Activated naive CD8-positive, alpha-beta T cell treated with anti-CD3 and anti-CD28 coated beads, Interleukin-2, amount 50 U/mL, for 24 hours (primary cell): ENCODE measurements at places on chromosomes 12 and 14.

- no peaks in the 10 kb centered on the region for H3K36me3 ChIP-seq
- no peaks in the 10 kb centered on the region for H3K4me1 ChIP-seq
- no peaks in the 10 kb centered on the region for H3K27me3 ChIP-seq
- no peak overlapping the region for H3K27ac ChIP-seq
Observed at GRCh38 chr12:83932011-83932410, 980.6 kb downstream of the SLC6A15 start.

DNA sequence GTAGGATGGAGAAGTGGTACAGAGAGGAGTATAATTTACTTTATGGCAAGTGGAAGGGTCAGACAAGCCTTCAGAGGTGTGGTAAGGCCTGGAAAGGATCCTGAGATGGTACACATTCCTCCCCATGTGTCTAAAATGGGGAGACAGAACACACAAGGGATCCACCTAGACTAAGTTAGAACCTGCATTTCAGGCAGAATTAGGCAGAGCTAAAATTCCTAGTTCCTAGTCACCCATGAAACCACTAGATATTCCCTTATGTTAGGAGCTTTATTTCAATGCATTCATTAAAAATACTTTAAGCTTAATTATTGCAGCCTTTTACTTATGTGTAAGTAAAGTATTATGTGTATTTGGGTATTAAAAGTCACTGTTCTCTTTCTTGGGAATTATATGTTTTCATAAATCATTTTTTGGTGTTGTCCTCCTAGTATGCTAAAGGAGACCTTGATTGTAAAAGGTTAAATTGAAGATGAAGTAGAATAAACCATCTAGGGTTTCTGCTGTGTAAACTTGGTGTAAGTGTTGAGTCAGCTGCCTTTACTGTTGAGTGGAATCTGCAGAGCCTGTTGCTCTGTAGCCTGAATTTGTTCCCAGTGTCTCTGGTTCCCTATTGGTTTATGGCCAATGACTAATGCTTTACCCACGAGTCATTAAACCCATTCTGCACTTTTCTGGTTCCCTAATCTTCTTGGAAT lies 423.2 kb downstream of the ATP23 start:
- no peaks in the 10 kb centered on the region for H3K4me1 ChIP-seq
- H3K27ac ChIP-seq, result no peak overlapping the region
- no peaks in the 10 kb centered on the region for H3K27me3 ChIP-seq
- no peak overlapping the region for H3K4me3 ChIP-seq

DNA sequence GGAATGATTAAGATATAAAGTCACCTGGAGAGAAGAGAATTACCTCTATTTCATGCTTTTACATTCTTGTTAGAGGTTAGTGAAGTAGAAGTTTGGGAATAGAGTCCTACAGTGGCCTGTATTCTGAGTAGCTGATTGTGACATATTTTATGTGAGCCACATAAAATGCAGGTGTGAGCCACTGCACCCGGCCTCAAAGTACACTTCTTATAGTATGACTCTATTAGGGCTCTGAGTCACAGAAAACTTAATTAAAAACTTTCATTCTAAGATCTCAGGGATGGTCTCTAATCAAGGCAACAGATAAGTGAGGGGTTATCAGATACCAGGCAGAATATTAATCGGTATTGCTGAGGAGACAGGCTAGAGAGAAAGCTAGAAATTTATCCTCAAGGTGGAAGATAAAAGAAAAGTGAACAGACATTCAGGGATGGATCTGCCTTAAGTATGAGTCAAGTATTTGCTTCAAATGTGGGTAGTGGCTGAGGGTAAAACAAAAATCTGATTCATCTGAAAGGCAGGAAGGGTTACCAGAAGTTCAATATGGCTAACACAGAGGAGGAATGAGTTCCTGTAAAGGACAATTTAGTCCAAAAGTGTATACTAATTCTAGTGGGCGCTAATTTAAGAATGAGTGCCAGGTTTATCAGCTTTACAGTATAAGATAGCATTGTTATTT lies 5.5 kb upstream of the G2E3 start:
- no peaks in the 10 kb centered on the region for H3K36me3 ChIP-seq
- H3K27me3 ChIP-seq, result peaks cover 6% of the 10 kb centered on the region

- DNase-seq, result no peak
- H3K4me1 ChIP-seq, result peaks cover 9% of the 10 kb centered on the region
- peaks cover 33% of the 10 kb centered on the region for H3K36me3 ChIP-seq
- no peaks in the 10 kb centered on the region for H3K27me3 ChIP-seq
- H3K4me3 ChIP-seq, result no peak overlapping the region
Observed at GRCh38 chr12:57367121-57367520, 63.7 kb downstream of the R3HDM2 start.

- H3K27me3 ChIP-seq, result peaks cover 3% of the 10 kb centered on the region
- no peak overlapping the region for H3K27ac ChIP-seq
- no peak for DNase-seq
- H3K4me3 ChIP-seq, result no peak overlapping the region
- H3K4me1 ChIP-seq, result no peaks in the 10 kb centered on the region
Observed at GRCh38 chr12:59389968-59390576, 205.8 kb upstream of the SLC16A7 start.

DNA sequence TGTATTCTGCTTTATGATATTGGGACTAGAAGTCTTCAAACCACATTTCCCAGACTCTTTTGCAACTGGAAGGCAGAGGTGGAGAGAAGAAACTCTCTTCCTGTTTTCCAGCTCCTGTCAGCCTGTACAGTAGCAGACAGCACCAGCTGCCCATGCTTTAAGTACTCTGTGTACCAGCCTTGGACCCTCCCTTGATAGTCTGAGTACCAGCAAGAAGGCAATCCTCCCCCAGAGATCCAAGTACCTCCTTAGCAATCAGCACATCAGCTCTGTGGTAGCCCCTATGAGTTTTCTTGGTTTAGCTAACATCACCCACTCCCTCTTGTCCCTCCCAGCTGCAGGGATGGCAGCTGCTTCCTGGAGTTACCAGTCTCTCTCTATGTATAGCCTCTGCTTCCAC lies 56.3 kb downstream of the STXBP6 start:
- H3K27ac ChIP-seq, result no peak overlapping the region
- no peak for DNase-seq
- H3K36me3 ChIP-seq, result no peaks in the 10 kb centered on the region
- H3K27me3 ChIP-seq, result peaks cover 5% of the 10 kb centered on the region
- H3K4me3 ChIP-seq, result no peak overlapping the region

GRCh38 chr12:126960709-126961108 lies 1306.3 kb upstream of the TMEM132C start:
- H3K27ac ChIP-seq, result no peak overlapping the region
- no peaks in the 10 kb centered on the region for H3K27me3 ChIP-seq
- no peaks in the 10 kb centered on the region for H3K4me1 ChIP-seq
- no peak for DNase-seq
- no peak overlapping the region for H3K4me3 ChIP-seq

DNA sequence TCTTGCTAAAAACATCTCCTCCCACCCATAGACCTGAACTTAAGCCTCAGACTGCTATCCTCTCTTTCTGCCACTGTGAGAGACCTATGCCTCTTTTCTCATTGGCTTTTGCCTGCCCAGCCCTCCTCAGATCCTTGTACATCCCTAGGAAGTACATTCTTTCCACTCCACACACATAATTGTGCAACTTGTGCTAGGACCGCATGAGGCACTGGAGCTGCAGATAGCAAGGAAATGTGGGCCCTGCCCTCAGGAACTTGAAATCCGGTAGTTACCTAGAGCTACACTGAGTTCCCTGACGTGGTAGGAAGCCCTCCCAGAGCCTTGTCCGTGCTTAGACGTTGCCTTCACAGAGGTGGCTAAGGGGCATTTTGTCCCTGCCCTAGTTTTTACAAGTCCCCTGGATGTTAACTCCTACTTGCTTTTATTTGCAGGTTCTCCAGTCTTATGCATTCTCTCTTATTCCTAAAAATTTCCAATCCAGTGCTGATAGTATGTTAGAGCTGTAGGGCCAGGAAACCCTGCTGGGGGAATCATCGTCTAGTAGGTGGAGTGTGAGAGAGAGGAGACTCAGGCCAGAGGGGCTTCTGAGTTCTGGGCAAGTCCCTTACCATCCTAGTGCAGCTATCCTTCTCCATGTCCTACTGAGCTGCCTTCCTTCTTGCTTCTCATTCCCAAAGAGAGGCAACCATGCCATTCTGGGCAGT lies 41.3 kb downstream of the NTF3 start:
- no peaks in the 10 kb centered on the region for H3K36me3 ChIP-seq
- peaks cover 5% of the 10 kb centered on the region for H3K27me3 ChIP-seq
- no peak overlapping the region for H3K4me3 ChIP-seq
- no peak overlapping the region for H3K27ac ChIP-seq
- no peak for DNase-seq
- H3K4me1 ChIP-seq, result no peaks in the 10 kb centered on the region

DNA sequence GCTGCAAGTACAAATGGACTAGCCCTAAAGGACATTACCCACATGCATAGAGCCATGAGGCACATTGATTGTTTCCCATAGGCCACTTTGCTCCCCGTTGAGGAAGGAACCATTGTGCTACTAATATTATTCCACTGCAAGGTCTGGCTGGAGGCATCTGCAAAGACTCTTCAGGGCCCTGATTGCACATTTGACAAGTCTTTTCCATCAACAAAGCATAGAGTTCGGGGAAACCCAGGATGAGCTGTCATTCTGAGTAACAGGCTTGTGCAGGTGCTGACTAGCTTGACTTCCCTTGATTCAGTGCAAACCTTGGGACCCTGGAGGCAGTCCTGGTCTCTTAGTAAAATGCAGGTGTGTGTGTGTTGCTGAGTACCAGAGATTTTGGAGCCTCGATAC lies 73.8 kb downstream of the SUSD6 start:
- peaks cover 14% of the 10 kb centered on the region for H3K36me3 ChIP-seq
- H3K27me3 ChIP-seq, result no peaks in the 10 kb centered on the region
- peak overlapping the region; percentile 13 for H3K4me3 ChIP-seq
- H3K4me1 ChIP-seq, result peaks cover 75% of the 10 kb centered on the region

DNA sequence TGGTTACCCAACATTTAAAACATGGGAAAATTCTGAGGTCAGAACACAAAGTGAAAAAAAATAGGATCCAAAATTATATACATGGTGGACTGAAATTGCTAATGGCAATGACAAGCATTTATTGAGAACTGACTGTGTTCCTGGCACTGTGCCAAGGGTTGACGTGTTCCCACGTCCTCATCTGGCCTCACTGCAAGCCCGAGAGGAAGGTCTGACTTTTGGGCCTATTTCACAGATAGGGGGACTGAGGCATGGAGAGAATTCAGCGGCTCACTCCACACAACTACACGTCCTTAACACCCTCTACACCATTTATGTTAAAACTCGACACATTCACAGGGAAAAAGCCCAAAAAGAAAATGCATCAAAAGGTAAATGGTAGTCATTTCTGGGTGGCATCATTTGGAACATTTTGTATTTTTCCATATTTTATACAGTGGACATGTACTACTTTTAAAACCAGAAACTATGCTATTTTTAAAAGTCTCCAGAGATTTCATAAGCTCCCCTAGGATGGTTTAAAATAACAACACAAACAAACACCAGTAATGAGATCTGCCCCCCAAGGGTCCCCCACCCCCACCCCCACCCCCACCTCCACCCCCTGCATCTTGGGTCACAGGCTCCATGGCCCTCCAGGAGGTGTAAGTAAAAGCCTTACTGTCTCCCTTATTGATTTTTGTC lies 27.7 kb downstream of the CLMN start:
- H3K27me3 ChIP-seq, result peaks cover 15% of the 10 kb centered on the region
- no peak overlapping the region for H3K4me3 ChIP-seq
- no peak for DNase-seq
- H3K36me3 ChIP-seq, result no peaks in the 10 kb centered on the region
- H3K4me1 ChIP-seq, result no peaks in the 10 kb centered on the region

DNA sequence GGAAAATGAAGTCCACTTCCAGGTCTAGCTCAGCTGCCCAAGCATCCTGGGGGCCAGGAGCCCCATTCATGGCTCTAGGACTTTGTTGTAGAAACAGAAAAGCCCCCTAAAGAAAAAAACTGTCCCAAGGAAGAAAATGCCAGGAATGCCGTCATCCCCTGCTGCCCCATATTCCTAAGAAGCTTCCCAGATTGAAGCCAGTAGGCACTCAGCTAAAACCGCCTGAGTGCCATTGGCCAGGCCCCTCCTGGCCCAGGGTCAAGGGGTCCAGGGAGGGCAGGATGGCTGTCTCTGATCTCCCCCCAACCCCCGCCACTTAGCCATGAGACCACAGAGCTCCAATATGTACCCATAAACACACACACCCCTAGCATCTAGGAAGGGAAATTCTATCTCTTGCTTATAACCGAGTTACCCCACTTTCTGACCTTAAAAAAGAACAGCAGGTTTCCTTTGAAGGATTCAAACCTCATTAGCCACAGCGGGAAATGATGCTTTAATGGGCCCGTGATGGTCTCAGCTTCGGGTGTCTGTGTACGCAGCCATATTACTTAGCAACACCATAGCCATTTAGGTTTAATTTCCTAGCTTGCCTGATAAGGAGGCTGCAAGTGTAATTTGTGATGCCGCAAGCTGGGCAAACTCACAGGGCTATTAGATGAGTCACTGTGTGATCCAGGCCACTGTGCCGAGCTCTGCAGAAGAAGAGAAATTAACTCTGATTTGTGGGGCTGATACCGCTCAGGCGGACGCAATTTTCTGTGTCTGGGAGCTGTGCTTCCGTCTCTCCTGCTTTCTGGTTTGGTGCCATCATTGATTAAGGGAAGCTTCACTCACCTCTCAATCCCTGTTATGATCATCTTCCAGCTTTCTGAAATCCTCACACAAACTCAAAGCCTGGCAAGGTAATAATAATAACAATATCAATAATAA lies 84.2 kb downstream of the GCH1 start:
- no peaks in the 10 kb centered on the region for H3K36me3 ChIP-seq
- H3K27me3 ChIP-seq, result peaks cover 3% of the 10 kb centered on the region
- DNase-seq, result no peak
- no peaks in the 10 kb centered on the region for H3K4me1 ChIP-seq
- no peak overlapping the region for H3K4me3 ChIP-seq
- no peak overlapping the region for H3K27ac ChIP-seq

DNA sequence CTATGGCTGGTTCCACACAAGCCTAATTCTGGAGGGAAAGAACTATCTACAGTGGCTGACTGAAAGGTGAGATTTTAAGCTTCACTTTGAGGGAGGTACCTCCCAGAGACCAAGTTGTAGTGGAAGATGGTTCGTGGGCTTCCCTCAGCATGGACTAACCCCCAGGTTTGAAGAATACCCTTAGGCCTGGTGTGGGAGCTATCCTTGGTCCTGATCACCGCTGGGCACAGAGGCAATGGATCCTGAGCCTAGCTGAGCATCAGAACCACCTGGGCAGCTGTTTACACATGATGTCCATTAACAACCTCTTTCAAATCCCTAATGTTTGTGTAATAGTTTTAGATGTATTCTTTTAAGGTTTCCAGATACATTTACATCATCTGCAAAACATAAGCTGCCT lies 10.3 kb downstream of the DAO start:
- no peak overlapping the region for H3K4me3 ChIP-seq
- H3K36me3 ChIP-seq, result no peaks in the 10 kb centered on the region
- peak; percentile 10 for DNase-seq
- H3K27ac ChIP-seq, result no peak overlapping the region
- peaks cover 5% of the 10 kb centered on the region for H3K27me3 ChIP-seq

- H3K27me3 ChIP-seq, result peaks cover 10% of the 10 kb centered on the region
- no peaks in the 10 kb centered on the region for H3K4me1 ChIP-seq
- H3K4me3 ChIP-seq, result no peak overlapping the region
- H3K36me3 ChIP-seq, result no peaks in the 10 kb centered on the region
- no peak for DNase-seq
Observed at GRCh38 chr14:61247935-61248334, 33.2 kb downstream of the TMEM30B start.
